ENCODE measurements at places on chromosomes 7 and 10.

- peak; percentile 51 for DNase-seq
Observed at GRCh38 chr10:103967448-103968071, 620 bp downstream of the SLK start.

DNA sequence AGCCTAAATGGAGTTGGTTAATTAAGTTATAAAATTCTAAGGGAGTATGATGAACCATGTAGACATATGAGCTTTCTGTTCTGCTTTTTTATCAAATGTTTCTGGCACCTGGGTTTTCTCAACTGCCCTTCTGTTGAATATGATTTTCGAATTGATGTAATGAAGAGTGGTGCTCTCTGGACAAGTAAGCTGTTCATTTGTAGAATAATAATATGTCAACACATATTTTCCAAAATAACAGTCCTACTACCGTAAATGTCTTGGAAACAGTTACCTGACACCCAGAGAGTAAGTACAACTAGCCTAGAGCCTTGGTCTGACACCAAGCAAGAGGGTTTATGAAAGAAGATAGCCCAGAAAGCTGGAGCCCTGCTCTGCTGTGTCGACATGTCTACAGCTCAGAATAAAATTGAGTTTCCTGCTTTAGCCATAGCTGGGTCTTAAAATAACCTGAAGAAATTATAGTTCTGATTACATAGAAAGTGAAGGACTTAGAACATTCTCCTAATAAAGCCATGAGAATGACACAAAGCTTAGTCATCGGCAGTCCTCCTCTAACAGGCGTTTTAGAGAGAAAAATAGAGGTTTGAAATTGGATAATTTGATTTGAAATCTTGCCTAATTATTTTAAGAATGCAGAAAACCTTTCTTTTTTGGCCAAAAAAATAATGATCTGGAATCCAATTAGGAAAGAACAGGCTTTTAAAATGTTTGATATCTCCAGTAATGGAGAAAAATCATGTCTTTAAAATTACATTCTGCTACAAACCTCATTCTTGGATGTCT lies 25.1 kb downstream of the HDAC9 start:
- peak; percentile 55 for DNase-seq

DNA sequence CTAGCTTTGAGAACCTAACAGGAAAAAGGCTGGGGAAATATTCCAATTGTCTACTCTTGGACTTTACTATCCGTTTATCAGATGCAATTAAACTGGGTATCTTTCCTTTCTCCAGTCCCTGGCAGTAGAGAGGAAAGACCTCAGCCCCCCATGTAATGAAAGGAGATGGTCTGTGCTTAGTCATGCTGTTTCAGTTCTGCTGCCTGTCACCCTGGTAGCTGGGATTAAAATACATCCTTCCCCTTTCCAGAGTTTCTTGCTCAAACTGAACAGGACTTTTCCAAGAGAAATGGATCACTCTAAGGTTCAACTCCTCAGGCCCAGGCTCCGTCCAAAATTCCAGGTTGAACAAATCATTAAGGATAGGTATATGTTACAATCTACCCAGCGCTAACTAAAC lies 202.9 kb downstream of the PTEN start:
- no peak for DNase-seq

DNA sequence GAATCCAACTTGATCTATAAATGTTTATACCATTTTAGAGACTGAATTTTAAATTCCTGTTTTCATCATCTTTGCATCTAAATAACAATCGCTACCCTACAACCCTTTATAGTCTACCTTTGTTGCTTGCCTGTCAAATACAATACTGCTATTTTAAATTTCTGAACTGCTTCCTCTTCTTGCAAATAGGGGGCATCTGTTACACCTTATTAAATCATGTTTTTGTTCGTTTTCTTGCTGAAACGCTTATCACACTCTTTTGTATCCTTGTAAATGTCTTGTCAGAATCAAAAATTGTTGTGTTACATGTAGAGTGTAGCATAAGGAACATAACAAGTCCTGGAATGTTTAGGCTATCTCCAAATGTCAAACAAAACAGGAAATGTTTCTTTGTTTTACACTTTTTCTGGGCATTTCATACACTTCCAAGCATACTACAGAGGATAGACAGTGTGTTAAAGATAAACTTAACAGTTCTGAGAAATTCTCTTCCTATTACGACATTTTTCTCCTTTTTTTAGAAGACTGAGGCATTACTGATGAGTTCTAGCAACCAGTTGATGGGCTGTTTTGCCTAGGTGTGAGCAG lies 281.3 kb downstream of the GPR158 start:
- DNase-seq, result peak; percentile 8

GRCh38 chr7:171912-172515 lies 20.4 kb upstream of the FAM20C start:
- no peak for DNase-seq

- no peak for DNase-seq
Observed at GRCh38 chr7:47411281-47411869, 170.5 kb downstream of the TNS3 start.

DNA sequence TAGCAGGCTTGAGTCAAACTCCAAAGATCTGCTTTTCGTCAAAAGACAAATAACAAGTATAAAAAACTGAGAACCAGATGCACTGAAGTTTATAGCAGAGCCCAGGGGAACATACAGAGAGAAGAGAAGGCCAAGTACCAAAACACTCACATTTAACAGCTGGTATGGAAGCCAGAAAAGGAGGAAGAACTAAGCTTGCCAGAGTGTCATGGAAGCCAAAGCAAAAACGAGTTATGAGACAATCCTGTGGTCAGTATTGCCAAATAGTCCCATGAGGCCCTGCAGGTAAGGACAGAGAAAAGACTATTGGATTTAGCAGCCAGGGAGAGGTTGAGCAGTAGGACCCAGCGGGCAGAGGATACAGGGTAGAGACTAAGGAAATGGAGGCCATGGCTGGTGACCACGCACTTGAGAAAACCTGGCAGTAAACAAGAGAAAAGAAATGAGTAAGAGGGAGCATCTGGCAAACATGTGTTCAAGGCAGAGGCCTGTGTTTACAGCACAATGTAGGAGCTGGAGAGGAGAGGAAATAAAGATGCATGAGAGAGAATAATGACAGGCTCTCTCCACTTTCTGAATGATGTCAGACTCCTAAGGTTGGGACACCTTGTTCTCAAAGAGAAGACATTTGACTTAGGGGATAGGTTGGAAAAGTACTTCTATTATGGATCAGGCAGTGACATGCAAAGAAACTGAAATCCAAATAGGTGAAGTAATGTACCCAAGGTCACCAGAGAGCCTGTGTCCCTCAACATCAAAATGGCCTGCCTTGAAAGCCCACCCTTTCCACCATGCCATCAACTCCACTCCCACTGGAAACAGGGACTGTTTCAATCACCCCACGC lies 9.1 kb downstream of the CREB3L2 start:
- peak; percentile 99 for DNase-seq

- peak; percentile 51 for DNase-seq
Observed at GRCh38 chr10:59177031-59177797, 771 bp downstream of the PHYHIPL start.

- DNase-seq, result no peak
Observed at GRCh38 chr7:68730964-68731363, 867.3 kb upstream of the AUTS2 start.

DNA sequence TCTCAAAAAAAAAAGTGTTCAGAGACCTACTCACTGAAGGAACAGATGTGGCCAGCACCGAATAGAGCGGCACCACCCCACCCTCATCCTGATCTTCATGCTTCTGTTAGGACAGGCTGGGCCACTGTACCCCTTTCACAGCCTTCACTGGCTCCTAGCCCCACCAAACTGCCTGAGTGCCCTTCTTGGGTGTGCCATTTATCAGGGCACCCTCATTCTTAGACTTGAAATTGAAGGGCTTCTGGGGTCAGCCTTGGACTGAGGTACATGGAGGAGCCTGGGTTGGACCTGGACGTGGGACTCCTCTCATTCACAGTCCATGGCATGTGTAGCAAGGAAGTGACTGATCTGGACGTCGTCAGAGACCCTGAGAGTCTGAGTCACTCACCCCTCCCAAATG lies 190.3 kb downstream of the COBL start:
- DNase-seq, result no peak

- no peak for DNase-seq
Observed at GRCh38 chr10:130858626-130859025, 452.9 kb downstream of the TCERG1L start.

Measured in mesenchymal stem cell (in vitro differentiated cells and primary cell).